Naive thymus-derived CD4-positive, alpha-beta T cell (primary cell): ENCODE measurements at places on chromosomes 12 and 14.

DNA sequence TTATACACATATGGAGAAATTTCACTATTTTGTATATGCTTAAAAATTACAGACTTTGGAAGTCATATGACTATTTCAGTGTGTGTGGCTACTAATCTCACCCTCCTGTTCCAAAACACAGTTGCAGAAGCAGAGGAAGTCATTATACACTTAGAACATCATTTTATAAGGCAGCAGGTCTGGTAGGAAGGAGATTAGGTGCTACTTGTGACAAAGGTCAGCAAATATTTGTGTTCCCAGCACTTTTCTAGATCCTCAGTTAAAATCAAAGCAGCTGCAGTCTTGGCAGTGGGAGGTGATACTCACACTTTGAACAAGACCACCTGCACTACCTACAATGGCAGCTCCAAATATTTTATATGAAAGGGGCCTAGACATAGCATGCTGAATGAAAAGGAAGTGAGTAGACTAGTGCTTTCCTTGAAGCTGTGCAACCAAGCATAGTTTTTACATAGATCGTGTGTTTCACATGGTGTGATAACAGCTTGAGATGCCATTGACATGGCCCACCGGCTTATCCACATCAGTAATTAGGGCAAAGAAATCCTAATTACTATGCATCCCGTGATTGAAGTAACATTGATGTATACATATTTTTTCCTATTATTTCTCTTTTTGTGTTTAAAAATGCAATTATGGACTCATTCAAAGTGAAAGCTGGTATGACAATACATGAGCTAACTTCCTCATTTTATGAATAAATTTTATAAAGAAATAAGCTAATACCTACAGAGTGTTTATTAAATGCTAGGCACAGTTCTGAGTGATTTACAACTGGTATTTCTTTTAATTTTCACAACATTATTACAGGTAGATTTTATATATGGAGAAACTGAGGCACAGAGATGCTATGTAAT, 5.3 kb downstream of the GYS2 start:
- DNase-seq, result no peak

DNA sequence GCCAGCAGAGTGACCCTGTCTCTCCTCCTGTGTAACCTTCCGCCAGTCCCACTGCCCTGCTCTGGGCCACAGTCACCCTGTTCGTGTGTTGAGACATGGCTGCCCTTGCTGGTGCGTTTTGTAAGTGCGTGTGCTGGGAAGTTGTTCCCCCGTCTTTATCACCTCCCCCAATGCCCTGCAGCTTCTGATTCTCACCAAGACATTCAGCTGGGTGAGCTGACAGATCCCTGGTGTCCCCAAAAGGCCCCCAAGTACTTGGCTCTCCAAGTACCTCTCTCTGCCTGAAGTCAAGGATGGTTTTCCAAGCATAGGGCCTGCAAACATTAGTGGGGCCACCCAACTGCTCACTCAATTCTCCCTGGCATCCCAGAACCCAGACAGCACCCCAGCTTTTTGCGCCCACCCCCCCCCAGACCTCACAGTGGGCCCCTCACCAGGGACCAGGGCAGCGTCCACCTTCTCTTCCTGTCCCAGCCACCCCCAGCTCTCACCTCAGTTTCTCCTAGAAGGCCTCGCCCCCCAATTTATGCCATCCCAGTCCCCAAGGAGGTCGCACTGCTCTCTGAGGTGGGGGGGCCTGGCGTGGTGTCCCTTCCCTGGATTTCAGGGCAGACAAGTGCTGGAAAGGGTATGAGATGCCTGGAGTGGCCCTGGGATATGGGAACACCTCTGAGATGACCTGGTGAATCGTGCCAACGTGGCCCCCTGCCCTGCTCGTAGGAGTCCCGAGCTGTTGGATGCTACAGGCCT, 51.8 kb upstream of the EML1 start:
- DNase-seq, result no peak

GRCh38 chr14:35786856-35787255, 22.2 kb downstream of the RALGAPA1 start:
- no peak for DNase-seq

DNA sequence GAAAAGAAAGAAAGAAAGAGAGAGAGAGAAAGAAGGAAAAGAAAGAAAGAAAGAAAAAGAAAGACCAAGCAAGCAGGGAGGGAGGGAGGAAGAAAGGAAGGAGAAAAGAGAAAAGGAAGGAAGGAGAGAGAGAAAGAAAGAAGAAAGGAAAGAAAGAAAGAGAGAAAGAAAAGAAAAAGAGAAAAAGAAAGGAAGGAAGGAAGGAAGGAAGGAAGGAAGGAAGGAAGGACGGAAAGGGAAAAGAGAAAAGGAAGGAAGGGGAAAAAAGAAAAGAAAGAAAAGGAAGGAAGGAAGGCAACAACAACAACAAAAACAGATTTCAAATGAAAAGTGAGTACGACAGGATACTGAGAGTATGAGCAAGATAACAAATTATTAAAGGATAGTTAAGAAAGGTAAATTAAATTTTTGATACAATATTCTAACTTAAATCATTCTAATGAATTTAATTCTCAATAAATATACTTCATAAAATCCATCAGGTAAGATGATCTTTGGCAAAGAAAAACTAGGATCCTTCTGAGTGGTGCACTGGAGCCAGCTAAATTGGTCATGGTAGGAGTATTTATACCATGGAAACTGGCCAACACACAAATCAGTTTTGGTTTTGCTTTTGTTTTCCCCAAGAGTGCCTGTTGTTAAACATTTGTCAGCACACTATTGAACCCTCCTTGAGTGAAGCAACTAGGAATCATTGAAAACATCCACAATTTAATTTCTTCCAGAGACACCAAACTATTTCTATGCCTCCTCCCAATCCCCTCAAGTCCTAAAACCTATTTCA, 56.1 kb upstream of the DYRK2 start:
- DNase-seq, result no peak

- no peak for DNase-seq
Measured at GRCh38 chr14:61655777-61656176, 39.5 kb upstream of the HIF1A start.

DNA sequence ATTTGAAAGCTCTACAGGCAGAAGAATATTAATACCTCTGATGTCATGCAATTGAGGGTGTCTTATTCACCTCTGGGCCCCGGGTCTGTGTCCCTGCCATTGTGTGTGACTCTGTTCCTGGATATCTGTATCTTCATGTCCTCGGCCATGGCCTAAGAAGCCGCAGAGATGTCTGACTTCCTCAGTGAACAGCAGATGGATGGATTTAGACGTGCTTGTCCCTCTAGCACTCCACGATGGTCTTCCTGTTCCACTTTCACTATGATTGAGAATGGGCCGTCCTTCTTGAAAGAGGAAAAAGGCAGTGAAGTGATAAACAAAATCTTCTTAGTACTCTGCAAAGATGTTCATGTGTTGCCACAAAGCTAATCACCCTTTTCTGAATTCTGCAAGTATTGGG, 217.4 kb downstream of the SLC41A2 start:
- no peak for DNase-seq

DNA sequence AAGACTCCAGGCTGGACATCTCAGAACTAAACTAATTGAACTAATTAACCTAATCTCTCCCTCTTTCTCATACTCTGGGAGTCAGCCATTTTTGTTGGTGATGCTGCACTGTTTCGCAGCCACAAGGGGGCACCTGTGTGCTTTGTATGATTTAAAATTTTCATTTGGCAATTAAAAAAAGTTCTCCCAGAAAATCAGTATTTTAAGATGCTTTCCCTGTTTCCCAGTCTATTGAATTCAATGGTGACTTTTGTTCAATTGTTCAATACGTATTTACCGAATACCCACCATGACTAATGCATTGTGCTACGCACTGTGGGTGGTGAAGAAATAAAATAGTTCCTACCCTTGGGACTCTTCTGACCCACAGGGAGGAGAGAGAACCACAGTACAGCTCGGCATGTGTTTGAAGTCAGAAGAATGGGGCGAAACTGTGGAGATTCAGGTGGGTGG, 63.7 kb downstream of the ZNF664 start:
- peak; percentile 57 for DNase-seq

GRCh38 chr14:91299121-91300115, 54.9 kb upstream of the GPR68 start:
- no peak for DNase-seq

- DNase-seq, result peak; percentile 29
Measured at GRCh38 chr12:56206452-56207166, 15.1 kb downstream of the RNF41 start.

- DNase-seq, result no peak
Measured at GRCh38 chr12:25187781-25188180, 7.2 kb downstream of the DNAI7 start.

- DNase-seq, result no peak
Measured at GRCh38 chr12:97181571-97182265, 274.7 kb downstream of the NEDD1 start.

GRCh38 chr14:79089576-79089975, 919.4 kb downstream of the NRXN3 start:
- DNase-seq, result no peak

DNA sequence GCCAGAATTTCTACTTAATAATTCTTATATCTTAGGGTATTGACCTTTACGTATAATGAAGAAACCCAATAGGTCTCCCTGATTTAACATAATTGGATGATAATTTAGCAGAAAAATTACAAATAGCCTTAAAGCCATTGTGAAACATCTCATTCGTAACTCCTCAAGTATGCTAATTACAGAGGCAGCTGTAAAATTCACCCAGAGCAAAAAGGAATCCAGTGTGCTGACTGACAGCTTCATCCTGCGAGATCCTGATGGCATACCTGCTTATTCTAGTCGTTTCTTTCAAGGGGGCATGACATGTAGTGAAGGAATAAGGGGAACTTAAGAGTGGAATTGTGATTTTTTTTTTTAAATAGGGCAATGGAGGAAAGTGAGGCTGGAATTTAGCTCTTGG, 291.5 kb downstream of the FUT8 start:
- DNase-seq, result no peak

DNA sequence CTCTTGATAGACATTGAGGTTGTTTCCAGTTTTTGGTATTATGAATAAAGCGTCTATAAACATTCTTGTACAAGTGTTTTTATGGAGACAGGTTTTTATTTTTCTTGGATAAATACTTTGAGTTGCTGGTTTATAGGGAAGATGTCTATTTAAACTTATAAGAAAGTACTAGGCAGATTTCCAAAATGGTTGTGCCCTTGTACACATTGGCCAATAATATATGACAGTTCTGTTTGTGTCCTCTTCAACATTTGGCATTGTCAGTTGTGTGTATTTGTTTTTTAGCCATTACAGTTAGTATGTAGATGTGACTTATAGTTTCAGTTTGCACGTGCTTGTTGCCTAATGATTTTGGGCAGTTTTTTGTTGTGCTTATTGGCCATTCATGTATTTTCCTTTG, 42.1 kb downstream of the VRK1 start:
- no peak for DNase-seq

DNA sequence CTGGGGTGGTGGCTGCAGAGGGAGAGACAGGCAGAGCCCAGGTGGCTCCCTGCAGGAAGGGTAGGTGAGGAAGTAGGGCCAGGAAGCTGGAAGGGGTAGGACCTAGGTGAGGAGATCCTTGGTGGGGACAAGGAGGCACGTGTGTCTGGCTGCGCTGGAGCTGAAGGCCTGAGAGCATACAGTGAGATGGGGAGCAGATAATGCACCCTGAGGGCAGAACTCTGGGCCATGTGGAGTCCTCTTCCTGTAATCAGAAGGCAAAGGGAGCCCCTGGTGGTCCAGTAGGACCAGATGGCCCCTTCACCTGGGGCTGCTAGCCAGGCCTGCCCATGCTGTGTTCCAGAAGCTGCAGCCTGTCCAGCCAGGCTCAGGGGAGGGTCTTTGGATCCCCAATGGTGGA, 15.3 kb upstream of the KRT80 start:
- DNase-seq, result no peak

- no peak for DNase-seq
Measured at GRCh38 chr12:116906285-116906684, 4.5 kb upstream of the FBXW8 start.

DNA sequence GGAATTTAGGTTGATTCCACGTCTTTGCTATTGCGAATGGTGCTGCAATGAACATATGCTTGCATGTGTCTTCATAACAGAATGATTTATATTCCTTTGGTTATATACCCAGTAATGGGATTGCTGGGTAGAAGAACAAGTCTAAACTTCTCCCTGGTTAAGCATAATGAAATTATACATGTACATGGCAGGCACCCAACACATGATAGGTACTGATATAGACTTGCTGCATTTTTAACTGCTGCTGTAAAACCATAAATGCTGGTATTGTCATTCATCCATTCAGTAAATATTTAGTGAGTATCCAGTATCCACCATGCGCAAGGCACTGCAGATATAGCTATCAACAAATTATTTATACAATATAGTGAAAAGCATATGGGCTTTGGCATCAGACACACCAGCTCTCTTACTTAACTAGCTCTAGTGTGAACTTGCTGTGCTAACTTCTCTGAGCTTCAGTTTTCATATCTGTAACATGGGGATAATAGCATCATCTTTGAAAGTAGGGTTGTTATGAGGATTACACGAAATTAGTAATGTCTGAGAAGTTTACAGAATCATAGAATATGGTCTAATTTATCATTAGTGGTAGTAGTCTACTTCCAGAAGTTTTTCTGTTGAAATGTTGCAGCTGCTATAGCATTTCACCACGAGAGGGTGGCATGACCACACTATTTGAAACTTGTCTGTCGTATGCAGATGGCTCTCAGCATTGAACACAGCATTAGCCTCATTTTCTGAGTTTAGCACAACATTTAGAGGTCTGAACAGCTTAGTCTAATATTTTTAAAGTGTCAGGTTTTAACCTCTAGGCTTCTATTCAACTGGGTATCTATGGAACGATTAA, 32.0 kb upstream of the SEL1L start:
- DNase-seq, result no peak

DNA sequence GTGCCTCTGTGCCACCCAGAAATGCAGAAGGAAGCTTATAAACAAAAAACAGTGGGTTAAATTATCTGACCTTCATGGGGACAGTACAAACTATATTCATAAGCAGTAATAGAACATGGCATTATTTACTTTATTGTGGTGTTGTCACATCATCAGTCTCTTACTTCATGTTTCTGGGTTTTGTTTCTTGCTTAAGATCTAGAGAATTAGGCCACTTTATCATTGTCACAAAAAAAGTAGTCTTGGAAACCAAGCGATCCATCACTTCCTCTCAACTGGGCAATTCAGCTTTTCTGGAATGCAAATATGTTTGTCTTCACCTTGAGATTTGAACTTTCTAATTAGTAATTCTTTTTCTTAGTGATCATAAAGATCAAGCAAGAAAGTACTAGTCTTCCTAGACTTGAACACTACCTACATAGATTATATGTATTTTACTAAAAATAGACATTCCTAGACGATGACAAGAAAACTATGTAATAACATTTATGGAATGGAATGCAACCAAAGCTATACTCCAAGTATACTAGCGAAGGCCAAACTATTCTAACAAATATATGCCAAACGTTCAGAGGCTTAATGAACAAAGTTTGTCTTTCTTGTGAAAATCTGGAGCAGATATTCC, 363.4 kb downstream of the DAD1 start:
- DNase-seq, result no peak

GRCh38 chr14:104362761-104363605, 216.6 kb upstream of the C14orf180 start:
- no peak for DNase-seq

GRCh38 chr14:89801136-89801535, 153.4 kb downstream of the EFCAB11 start:
- no peak for DNase-seq
